ENCODE measurements at places on chromosomes 6 and 20.

DNA sequence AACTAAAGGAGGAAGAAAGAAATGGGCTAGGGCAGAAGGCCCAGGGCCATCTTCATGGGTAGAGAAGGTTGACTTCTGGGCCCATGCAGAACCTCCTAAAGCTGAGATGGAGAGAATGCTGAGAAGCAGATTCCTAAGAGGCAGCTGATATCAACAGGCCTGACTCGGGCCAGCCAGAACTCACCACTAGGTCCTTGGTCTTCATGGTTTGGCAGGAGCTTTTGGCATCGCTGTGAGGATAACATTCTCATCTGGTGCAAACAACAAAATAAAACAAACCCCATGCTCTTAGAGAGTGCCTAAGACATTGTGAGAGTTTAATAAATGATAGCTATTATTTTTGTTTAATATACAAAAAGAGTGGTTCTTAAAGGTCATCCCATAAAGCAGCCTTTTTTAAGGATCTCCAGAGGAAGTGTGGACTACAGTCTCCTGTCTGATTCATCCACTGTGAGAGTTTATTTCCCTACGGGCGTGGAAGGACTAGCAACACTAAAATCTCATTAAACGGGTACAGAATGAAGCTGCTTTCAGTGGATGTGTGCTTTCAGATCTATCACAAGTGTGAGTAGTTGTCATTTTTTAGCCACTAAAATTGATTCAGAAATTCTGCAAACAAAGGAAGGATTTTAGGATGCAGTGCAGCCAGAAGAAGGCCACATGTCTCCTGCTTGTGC lies 160.0 kb downstream of the PLCB4 start:
- no peak for DNase-seq

- peak; percentile 60 for DNase-seq
Observed at GRCh38 chr6:14075095-14075503, 42.5 kb upstream of the CD83 start.

- peak; percentile 92 for DNase-seq
Observed at GRCh38 chr6:89311853-89312531, 3.1 kb downstream of the GABRR2 start.

DNA sequence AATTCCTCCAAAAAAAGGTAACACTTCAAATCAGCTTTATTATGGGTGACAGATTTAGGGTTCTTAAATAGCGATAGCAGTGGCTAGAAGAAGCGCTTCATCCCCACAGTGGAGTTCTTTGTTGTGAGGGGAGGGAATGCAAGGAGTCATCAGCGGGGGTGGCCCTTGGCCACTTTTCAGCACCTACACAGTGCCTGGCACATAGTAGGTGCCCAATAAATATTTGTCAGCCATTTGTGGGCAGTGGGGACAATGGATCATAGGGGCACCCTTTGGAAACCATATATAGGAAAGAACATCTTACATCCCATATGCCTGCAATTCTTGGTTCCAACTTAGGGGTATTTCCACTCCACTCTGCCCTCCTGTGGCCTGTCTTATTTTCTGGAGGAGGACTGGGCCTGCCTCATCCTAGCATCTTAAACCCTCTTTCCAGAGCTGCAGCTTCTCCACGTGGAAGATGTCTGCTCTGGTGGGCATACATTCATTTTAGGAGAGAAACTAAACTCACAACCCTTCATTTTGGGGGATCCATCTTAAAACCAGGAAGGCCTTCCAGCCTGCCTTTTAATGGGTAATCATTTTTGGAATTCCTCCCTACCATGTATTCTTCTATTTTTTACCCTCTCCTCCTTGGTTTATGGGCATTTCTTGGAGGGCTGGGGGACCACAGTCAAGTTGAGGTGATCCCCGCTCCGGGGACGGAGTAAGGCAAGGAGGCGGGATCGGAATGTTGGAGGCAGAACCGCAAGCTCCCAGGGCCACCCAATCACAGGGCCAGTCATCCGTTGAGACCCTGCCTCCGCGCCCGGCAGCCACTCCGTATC lies 2.6 kb upstream of the GPSM3 start:
- no peak for DNase-seq

- DNase-seq, result peak; percentile 64
Observed at GRCh38 chr6:111871725-111872400, 1.4 kb downstream of the FYN start.

DNA sequence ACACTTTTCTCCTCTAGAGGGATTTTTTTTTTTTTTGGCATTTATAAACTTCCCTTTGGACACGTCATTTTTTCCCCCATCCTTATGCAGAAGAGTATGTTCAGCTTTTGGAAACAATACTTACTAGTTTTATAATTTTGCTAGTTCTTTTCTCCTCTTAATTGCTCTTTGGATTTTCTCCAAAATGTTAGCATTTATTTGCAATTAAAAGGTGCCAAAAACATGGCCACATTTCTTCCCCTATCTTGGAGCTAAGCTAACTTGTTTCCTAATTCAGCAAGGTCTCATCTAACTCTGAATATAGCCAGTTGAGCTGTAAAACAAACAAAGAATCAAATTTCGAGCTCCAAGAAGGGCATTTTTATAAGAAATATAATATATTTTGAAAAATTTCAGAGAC lies 39.2 kb upstream of the RNF182 start:
- no peak for DNase-seq

DNA sequence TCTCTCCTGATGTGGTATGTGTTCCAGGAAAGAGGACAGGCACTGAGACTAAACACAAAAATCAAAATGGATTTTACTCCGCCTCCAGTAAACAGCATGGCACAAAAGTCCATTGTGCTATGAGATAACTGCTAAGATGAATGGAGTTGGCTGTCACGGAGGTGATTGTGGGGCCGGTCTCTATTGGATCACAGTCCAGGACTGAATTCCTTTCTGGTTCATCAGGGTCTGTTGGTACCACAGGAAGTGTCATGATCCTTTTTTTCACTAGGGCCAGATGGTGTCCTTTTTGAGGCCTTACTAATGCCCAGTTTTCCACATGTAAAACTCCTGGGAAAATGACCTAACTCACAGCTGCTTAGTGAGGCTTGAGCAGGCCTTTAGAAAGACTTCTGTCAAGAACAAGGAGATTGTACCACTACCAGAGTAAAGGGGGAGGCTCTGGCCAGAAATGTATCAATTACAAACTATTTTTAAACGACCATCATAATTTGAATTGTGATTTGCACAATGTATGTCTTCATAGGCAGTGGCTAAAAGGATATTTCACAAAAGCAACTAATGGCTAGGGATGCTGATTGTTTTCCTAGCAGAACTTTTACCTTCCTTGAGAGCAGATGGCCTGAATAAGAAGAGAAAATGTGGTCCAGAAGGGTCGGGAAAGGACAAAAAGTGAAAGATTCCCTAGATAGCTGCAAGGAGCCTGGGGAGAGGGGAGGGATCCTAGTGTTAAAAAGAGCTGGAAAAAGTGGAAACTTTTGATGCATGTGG lies 192.2 kb upstream of the POU3F2 start:
- DNase-seq, result peak; percentile 0

DNA sequence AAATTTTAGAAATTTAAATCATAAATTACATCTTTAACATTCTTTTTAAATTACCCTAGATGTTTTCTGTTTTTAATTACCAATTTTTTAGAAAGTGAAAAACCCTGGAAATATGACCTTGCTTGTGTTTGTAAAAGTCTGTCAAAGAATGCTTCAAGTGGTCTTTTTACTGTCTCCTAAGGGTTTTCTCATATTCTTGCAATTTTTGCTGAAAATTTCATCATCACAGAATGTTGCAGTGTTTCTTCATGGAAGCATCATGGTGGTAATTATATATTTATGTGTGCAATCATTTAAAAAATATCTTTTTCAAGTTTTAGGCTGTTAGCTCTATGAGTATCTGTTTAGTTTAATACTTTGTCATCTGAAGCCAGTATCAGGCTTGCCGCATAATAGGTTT lies 178.2 kb downstream of the HDGFL1 start:
- DNase-seq, result no peak

- peak; percentile 76 for DNase-seq
Observed at GRCh38 chr6:75296811-75297779, 12.5 kb upstream of the TMEM30A start.

DNA sequence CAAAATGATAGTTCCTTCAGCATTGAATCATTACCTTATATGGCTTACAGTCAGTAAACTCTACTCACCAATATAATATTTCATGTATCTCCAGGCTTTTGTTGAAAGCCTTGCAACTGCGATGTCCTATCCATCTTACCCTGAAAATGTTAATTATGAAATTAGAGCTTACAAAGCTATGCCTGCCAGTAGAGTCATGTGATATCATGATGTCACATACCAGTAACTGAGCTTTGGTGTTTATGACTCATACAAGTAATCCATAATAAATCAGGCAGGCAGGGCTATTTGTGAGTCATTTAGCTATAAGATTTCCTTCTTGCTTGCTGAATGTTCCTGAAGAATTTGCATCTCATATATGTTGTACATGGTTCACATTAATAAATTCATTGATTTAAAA lies 44.9 kb upstream of the FAM83B start:
- DNase-seq, result no peak

- DNase-seq, result no peak
Observed at GRCh38 chr6:6592826-6593475, 4.4 kb downstream of the LY86 start.

- DNase-seq, result peak; percentile 84
Observed at GRCh38 chr6:29752451-29753308, 29.4 kb downstream of the HLA-F start.

DNA sequence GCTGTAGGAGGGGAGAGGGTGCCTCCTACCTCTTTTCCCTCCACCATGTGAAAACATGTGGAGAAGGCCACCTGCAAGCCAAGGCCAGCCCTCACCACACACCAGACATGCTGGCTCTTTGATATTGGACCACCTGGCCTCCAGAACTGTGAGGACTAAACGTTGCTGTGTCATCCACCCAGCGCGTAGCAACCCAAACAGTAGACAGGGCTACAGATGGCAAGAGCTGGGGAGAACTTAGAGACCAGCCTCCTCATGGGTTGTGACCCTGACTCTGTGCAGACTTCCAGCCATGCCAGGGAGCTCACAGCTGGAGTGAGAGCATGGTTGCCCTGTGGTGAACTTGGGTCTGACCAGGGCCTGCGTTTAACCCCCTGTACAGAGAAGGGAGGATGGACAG lies 195.9 kb upstream of the CST7 start:
- DNase-seq, result no peak

DNA sequence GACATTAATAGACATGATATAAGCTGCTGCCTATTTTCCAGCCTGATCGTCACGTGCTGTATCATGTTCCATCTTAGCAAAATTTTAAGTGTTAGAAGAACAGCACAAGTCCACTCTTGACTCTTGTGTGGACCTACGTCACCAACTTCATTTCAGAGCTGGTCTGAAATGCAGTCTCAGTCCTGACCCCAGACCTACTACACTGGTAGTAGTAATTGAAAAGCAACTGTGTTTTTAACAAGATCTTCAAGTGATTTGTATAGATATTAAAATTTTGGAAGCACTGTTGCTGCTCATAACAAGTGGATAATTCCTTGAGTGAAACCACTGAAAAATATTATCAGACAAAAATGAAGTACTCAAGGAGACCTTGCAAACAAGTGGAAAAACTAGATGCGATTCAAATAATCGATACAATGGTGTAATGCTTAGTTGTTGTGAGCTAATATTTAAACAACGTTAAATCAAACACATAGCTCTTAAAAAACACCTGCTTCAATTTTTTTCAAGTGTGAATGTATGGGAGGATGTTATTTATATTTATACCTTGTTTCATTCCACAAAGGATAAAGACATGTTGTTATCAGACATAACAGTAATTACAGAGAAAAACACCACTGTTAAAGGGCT lies 110.9 kb upstream of the JAG1 start:
- no peak for DNase-seq

DNA sequence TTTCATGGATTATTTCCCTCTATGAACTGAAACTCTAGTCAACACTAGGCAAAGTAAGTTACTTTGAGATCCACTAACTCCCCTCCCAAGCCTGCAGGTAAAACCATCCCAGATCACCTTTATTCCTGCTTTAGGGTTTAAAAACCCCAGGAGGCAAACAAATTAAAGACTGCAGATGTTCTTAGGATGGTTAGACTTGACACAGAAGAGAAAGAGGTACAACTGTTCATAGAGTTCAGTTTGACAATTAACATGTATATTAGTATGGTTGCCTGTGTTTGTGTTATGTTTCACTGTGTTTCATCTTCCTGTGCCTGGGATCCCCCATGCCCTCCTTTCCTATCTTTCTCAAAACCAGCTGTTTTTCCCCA lies 53.5 kb downstream of the RREB1 start:
- no peak for DNase-seq

GRCh38 chr6:34531580-34532201 lies 24.4 kb downstream of the SPDEF start:
- DNase-seq, result peak; percentile 29

DNA sequence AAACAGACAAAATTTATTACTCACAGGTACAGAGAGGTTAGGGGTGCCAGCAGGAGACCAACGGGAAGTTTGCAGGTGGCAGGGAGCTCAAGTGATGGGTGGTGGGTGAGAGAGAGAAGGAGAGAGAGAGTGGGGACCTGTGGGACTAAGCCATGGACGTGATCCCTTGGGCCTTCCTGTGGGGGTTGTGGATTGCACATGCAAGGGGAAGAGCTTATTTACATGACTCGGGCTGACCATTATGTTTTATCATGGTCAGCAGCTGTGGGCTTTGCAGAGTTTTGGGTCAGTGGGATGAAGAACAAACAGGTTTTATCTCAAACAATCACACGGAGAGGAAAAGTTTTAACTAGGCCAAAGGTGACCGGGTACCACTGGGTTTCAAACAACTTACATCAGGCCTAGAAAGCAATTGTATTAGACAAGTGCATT lies 156.2 kb upstream of the EXOC2 start:
- no peak for DNase-seq
